ENCODE measurements at places on chromosomes 11 and 22.

GRCh38 chr11:82398300-82398815 lies 335.3 kb downstream of the FAM181B start:
- peak; percentile 35 for DNase-seq

- no peak for DNase-seq
Observed at GRCh38 chr22:36371920-36372319, 15.8 kb downstream of the MYH9 start.

DNA sequence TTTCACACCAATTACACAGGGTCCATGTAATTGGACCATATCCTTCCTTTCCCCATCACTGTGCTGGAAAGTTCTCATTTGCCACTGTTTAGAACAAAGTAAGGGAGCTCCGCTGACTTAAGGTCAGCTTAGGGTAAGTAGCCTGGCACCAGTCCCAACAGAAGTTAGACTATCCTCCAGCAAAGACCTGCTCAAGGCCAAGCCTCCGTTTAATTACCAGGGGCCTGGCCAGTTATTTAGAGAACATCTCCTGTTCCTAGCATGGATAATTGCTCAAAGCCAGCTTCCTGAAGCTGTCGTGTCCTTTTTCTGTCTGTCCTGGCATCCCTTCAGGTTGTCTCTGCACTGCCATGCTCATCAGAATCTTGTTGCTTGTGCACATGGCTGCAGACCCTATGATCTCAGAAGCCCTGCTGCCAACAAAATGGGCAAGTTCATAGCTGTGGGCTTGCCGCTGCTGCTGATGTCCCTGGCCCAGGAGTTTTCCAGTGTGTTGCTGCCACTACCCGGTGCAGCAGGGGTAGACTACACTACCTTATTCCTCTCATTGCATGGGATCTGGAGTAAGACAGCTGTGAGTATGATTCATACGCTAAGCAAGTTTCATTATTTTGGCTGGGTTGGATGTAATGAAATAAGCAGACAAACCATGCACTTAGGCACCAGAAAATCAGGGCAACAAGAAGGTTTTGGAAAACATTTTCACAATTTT lies 8.1 kb downstream of the OR8A1 start:
- no peak for DNase-seq

DNA sequence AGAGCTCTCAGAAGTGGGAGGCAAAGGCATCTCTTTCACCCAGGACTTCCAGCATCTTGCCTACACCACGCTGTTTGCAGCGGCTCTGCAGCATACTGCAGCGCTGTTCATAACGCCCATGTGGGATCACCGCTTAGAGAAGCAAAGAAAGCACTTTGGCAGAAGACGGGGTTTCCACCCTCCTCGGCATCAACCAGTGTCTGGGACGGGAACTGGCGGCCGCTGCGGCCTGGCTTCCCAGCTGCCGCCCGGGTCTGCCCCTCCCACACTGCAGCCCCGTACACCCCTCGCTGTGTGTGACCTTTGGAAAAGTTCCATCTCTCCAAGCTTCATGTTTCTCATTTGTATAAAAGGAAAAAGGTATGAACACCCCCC lies 545 bp upstream of the TIRAP start:
- peak; percentile 58 for DNase-seq

DNA sequence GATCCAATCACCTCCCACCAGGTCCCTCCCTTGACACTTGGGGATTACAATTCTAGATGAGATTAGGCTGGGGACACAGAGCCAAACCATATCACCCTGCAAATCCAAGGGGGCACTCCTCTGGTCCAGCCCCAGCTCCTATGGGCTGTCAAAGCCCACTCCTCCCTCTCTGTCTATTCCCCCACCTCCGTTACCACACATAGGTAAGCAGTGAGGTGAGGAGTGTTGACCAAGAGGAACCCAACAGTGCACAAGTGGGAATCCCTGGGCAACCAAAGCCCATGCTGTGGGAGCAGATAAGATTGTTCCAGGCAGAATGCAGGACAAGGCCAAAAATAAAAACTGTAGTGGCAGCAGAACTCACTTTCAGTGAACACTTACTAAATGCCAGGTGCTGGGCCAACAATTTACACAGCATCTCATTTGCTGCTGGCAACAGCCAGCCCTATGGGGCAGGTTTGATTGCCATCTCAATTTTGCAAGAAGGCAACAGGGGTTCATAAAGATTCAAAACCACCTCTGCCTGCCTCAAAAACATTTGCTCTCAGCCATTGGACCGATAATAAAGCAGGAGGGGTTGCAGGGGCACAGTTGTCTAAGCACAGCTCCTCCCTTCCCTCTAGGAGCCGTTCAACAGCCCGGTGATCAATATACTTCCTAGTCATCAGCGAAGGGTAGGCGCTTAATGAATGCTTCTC lies 8.9 kb downstream of the SDF2L1 start:
- DNase-seq, result no peak

DNA sequence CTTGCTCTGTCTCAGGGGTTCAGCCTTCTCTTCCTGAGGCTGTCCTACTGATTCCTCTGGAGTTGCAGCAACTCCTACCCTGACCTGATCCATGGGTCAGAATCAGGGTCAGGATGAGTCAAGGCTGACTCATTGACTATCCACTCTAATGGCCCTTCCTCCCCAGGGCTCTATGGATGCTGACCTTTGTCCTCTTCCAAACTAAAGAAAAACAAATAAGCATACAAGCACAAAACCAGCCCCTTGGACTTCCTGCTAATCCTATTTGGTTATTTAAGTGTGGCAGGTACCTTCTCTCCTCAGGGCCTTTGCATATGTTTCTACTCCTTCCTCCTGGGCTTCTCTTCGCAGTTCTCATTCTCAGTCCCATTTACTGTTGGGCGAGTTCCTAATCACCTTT lies 204.5 kb upstream of the NAV2 start:
- no peak for DNase-seq

GRCh38 chr11:34356130-34356529 lies 1.7 kb downstream of the ABTB2 start:
- no peak for DNase-seq

DNA sequence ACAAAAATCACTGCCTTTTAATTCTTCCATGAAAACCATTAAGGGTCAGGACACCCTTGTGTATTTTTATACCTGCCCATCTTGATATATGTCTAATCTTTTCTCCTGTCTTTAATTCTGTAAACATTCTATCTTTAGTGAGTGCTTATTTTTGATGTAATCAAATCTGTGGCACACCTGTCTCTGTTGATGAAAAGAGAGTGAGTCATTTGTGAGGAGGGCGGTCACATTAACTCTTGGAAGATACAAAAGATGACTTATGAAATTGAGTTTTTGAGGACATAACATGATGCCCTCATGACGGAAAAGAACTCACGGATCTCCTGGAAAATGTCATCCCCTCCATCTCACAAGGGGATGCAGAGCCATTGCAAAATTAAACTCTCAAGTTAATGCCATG lies 206.5 kb upstream of the PGR start:
- no peak for DNase-seq

DNA sequence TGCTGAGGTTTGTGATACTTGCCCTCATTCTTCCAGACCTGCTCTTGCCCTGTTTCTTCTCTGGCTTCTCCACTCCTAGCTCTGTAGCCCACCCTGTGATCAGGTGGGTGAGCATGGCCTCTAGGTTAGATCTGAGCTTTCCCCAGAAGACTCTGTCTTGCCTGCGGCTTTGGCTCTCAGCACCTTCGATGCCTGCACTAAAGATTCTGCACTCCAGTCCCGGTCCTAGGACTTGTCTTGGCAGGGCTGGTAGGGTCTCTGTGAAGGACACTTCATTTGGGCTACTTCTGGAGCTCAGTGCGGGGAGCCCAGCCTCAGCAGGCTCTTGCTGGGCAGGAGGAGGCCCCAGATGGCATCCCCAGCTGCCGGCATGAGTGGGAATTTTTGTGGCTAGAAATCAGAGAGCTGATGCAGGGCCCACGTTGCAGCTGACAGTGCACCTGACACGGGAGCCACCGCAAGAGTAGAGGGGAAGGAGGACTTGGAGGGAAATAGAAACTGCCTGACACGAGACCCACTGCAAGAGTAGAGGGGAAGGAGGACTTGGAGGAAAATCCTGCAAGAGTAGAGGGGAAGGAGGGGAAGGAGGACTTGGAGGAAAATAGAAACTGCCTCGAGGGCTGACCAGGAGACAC lies 226.9 kb upstream of the B3GAT1 start:
- DNase-seq, result no peak

GRCh38 chr11:96960926-96961325 lies 571.1 kb downstream of the JRKL start:
- no peak for DNase-seq

DNA sequence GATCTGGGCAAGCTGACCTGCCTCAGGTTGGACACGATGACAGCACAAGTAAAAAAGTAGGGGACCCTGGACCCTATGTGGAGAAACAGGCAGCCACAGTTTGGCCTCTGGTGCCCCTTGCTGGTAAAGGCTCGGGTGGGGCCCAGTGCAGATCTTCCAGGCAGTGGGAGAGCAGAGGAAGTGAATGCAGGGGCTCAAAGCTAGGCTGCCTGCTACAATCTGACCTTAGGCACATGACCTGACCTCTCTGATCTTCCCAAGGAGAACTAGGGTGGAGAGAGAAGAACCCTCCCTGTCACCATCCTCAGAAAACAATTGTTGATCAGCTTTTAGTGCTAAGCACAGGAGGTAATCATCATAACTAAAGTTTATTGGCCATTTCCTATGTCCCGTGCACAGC lies 76.5 kb downstream of the PDE2A start:
- DNase-seq, result peak; percentile 31

DNA sequence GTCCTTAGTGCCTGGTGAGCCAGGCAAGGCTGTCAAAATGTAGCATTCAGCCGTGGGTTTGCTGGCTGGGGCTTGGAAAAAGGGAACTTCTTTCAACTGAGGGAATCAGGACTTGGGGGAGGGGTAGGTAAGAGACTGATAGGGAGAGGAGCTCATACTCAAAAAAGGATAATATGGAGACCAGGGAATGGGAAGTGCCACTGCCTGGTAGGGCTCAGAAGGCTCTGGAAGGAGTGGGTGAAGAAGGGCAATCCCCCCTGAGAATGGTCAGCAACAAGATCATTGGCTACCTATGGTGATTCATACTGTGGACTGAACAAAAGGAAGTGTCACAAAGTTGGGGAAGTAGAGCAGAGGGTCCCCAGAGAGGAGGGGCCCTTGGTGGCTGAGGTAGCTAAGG lies 1.9 kb downstream of the CNGA4 start:
- DNase-seq, result peak; percentile 27
